ENCODE measurements at places on chromosomes 13 and 19.

GRCh38 chr19:40224342-40225150, 1.9 kb downstream of the CCNP start:
- no peak for DNase-seq

DNA sequence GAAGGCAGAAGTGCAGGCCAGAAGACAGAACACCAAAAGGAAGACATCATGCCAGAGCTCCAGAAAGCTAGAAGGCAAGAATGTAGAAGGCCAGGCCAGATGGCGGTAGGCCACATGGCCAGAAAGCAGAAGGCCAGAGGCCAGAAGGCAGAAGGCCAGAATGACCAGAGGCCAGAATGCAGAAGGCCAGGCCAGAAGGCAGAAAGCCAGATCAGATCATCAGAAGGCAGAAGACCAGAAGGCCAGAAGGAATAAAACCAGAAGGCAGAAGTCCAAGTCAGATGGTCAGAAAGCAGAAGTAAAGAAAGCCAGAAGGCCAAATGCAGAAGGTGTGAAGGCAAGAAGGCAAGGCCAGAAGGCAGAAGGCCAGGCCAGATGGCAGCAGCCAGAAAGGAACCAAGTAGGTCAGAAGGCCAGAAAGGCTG, 185.0 kb downstream of the TUBA3C start:
- no peak for DNase-seq

- no peak for DNase-seq
These were observed 11.9 kb downstream of the ZIC5 start for GRCh38 chr13:99959540-99960230.

GRCh38 chr13:31610270-31610998, 128.9 kb upstream of the RXFP2 start:
- DNase-seq, result no peak

- DNase-seq, result no peak
These were observed 44.8 kb downstream of the SIPA1L3 start for GRCh38 chr19:37951816-37952210.

GRCh38 chr13:29227576-29227975, 367.9 kb downstream of the SLC7A1 start:
- no peak for DNase-seq

- no peak for DNase-seq
These were observed 30.1 kb downstream of the TPP2 start for GRCh38 chr13:102626928-102627327.

DNA sequence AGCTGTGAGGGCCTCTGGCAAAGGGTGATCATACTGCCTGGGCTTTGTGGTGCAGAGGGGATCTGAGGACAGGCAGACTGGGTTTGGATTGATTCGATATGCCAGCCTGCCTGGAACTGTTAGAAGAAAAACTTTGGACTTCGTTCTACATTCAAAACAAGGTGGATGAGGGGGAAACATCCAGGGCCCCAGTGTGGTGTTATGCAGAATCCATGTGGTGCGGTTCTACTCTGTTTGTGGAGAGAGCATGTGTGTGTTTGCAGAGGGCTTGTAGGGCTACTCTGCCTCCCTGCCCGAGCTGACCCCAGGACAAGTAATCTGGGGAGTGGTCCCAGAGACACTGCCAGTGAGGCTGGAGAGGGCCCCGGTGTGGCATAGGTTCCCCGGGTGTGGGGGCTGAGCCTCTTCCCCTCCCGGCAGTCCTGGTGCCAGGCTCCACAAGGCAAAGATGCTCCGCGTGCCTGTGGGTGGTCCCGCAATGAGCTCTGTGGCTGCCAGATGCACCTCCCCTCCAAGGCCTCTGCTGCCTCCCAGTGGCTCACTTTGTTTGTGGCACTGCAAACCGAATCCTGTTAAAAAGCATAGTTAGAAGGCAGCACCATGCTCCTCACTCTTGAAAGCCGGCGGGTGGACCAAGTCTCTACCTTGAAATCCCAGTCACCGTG, 22.3 kb upstream of the TFDP1 start:
- peak; percentile 0 for DNase-seq

DNA sequence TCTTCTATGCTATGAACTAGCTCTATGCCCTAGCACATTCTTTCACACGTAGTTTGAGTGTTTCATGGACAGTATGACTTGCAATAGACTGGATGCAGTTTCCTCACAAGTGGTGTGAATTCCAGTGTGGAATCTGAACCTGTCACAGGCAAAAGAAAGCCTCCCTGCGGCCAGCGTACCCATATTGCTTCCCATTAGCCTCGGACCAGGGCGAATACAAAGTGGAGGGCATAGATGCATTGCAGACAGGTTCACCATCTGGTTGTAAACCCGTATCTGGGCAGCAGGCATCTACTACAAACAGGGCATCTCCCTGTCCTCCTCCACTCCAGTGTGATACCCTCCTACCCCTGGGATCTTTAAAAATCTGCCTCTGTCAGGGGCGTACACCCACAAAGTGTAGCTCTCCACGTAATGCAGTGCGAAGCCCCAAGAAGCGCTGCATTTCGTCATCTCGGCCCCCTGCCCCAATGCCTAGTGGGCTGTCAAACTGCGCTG, 1.4 kb upstream of the CIC start:
- no peak for DNase-seq

GRCh38 chr19:5472286-5472685, 17.1 kb downstream of the ZNRF4 start:
- no peak for DNase-seq

- no peak for DNase-seq
These were observed 6.6 kb downstream of the ZBTB7A start for GRCh38 chr19:4059891-4060620.

GRCh38 chr13:99386911-99387788, 80.0 kb upstream of the GPR183 start:
- DNase-seq, result peak; percentile 30

- DNase-seq, result no peak
These were observed 192.2 kb downstream of the PCDH17 start for GRCh38 chr13:57823704-57824103.

DNA sequence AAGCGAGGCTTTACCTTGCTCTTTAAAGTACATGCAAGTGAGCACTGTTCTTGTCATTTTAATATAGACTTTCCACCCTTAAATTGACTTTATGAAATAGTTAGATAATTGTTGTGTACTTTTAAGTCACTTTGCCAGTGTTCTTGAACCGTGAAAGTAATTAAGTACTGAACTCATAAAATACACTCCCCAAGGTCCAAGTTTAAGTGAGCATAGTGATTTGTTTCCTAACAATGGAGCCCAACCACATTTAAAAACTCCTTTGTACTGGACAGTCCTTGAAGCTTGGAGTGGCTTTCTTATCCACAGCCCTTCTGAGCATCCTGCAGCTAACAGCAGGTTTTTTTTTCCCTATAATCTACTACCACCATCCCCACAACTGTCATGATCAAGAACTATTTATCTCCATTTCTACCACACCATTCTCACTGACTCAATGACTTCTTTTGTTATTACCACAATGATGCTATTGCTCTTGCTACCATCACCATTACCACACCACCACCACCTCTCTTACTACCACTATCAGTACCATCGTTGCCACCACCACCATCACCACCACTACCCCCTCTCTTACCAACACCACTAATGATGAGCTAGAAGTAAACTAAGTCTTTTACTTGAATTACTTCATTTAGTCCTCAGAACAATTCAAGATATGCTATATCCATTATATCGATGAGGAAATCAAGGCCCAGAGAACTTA, 452.6 kb downstream of the DIAPH3 start:
- DNase-seq, result no peak

- no peak for DNase-seq
These were observed 134.0 kb downstream of the KCNRG start for GRCh38 chr13:50149214-50149613.

GRCh38 chr13:45592758-45593157, 22.8 kb downstream of the ERICH6B start:
- DNase-seq, result no peak

- no peak for DNase-seq
These were observed 120.8 kb upstream of the ZNF507 start for GRCh38 chr19:32224371-32225244.

DNA sequence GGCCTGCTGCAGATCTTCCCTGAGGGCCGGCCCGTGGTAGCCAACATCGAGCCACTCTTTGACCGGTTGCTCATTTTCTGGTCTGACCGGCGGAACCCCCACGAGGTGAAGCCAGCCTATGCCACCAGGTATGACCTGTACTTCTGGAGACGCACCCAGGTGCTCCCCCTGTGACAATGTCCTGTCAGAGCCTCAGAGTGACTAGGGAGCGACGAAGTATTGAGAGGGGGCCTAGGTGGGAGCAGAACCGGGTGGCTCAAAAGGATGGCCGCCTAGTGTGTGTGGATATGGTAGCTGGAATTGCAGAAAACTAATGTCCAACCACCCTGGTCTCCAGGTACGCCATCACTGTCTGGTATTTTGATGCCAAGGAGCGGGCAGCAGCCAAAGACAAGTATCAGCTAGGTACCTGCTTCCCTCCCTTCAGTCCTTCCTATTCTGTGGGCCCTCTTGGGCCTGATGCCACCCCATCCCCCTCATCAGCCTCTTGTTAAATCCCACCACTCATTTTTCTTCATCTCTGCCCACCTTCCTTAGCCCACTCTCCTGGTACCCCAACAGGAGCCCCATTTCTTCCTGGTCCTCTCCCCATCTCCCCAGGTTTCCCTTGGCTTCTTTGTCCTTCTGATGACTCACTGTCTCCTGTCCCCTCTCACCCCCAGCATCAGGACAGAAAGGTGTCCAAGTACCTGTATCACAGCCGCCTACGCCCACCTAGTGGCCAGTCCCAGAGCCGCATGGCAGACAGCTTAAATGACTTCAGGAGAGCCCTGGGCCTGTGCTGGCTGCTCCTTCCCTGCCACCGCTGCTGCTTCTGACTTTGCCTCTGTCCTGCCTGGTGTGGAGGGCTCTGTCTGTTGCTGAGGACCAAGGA, 8.4 kb downstream of the EGLN2 start:
- no peak for DNase-seq

DNA sequence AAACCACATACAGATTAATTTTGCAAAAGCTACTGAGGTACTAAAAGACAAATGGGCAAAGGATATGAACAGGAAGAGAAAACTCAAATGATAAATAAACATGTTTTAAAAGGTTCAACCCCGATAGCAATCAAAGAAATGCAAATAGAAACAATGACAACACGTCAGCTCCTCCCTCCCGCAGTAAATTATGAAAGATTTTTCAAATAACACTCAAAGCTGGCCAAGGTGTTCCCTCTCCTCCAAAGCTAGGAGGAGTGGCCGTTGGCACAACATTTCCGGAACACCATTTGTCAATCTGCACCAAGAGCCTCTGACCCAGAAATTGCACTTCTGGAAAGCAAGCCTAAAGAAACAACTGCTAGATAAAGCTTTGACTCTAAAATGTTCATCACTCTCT, 28.3 kb downstream of the INSR start:
- DNase-seq, result no peak

DNA sequence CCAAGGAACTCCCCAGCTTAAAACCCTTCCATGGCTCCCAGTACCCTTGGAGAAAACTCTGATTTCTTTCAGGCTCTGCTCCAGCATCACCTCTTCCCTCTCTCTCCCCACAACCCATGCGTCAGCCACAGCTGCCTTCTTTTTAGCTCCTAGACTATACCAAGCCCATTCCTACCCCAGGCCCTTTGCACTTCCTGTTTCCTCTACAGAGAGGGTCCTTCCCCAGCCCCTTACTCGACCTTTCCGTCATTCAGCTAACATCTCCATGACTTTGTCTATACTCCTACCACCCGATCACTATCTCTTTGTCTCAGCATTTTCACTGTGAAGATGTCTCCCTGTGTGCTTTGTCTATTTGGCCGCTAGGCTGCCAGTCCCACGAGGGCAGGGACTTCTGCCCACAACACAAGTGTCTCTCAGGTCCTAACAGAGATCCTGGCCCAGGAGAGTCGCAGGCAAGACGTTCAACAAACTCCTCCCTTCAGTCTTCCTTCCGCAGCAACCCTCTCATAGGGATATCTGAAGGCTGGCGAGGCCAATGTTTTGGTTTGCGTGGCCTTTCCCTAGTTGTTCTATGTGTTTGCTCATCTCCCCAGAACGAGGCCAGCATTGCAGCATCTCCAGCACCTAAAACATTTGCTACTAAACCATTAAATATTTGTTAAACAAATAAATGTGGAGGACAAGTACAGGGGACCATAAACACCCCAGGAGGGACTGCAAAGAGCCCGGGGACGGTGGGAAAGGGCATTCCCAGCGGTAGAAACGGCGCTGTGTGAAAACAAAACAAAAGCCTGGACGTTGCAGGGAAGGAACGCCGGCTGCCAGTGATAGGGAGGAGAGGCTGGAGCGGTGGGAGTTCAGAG, 816 bp downstream of the CCNP start:
- no peak for DNase-seq

- peak; percentile 60 for DNase-seq
These were observed 300.5 kb downstream of the NALCN start for GRCh38 chr13:101115762-101116171.

Data from SW 1271 (cell line).